ENCODE measurements at places on chromosomes 1 and 21.

GRCh38 chr1:65339866-65340468 lies 30.6 kb downstream of the DNAJC6 start:
- DNase-seq = no peak
- H3K36me3 ChIP-seq = no peaks in the 10 kb centered on the region
- no peaks in the 10 kb centered on the region for H3K27me3 ChIP-seq
- no peaks in the 10 kb centered on the region for H3K4me1 ChIP-seq
- no peak overlapping the region for H3K27ac ChIP-seq
- no peak overlapping the region for H3K4me3 ChIP-seq

GRCh38 chr1:160481979-160482596 lies 41.0 kb downstream of the SLAMF6 start:
- no peaks in the 10 kb centered on the region for H3K4me1 ChIP-seq
- H3K27me3 ChIP-seq = no peaks in the 10 kb centered on the region
- no peak overlapping the region for H3K4me3 ChIP-seq

- no peak within 1 kb of the TSS for H3K27ac ChIP-seq
- H3K27me3 ChIP-seq = no peaks in the 10 kb centered on the region
- DNase-seq = no peak
- H3K36me3 ChIP-seq = no peaks in the 10 kb centered on the region
These were observed at the start of gene NGF for GRCh38 chr1:115337633-115338456. Gene NGF (minus strand): TSS chr1:115338249. CDS start chr1:115286795, 51,454 bp downstream.

GRCh38 chr1:173775578-173776226 lies 48.8 kb upstream of the DARS2 start:
- H3K4me3 ChIP-seq = no peak overlapping the region
- H3K27me3 ChIP-seq = no peaks in the 10 kb centered on the region
- H3K27ac ChIP-seq = no peak overlapping the region
- H3K4me1 ChIP-seq = no peaks in the 10 kb centered on the region

- no peaks in the 10 kb centered on the region for H3K27me3 ChIP-seq
- no peaks in the 10 kb centered on the region for H3K36me3 ChIP-seq
- no peak for DNase-seq
- H3K4me1 ChIP-seq = no peaks in the 10 kb centered on the region
These were observed 11.2 kb upstream of the RAP1GAP start for GRCh38 chr1:21680381-21680780.

GRCh38 chr1:36350659-36351226 lies 27.3 kb upstream of the EVA1B start:
- peaks cover 11% of the 10 kb centered on the region for H3K36me3 ChIP-seq
- H3K4me1 ChIP-seq = peaks cover 22% of the 10 kb centered on the region
- no peak overlapping the region for H3K4me3 ChIP-seq
- no peaks in the 10 kb centered on the region for H3K27me3 ChIP-seq
- DNase-seq = no peak

- H3K4me3 ChIP-seq = no peak overlapping the region
- DNase-seq = no peak
- no peak overlapping the region for H3K27ac ChIP-seq
These were observed 17.2 kb upstream of the NCF2 start for GRCh38 chr1:183607322-183607980.

Measured in Panc1 (cell line).